ENCODE measurements at places on chromosomes 6 and 20.

- DNase-seq: no peak
Measured at GRCh38 chr6:19342616-19343015, 494.6 kb upstream of the ID4 start.

GRCh38 chr20:25251558-25251957 is 3.7 kb downstream of the PYGB start:
- DNase-seq: no peak

DNA sequence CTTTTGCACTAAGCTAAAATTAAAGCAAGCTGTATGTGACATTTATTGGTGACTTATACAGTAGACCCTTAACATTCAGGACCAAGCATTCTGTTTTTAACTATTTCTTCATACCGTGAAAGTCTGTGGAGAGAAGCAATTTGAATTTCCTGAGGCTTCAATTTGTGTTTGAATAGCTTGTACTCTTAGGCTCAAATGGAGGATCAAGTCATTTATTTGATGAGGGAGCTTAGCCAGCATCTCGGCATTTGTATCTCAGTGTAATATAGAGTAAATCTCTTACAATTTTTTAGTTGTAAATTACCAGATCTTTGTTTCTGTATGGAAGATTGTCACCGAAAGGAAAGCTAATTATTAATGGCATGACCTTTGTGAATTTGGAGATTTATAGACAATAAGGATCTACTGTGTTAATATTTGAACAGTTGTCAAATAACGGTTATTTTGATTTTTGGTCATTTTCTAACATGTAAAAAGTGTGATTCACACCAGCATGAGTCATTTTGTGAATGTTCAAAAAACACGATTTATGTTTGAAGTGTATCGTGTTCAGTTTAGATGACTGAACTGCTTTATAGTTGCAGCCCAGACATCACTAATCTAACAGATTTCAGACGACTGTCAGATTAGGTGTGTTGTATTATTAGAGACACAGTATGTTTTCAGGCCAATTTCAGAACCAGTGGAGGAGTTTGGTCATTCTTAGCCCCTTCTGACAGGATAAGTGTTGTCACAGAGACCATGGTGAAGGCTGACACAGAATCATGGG is 332.9 kb downstream of the CDKAL1 start:
- DNase-seq: no peak

DNA sequence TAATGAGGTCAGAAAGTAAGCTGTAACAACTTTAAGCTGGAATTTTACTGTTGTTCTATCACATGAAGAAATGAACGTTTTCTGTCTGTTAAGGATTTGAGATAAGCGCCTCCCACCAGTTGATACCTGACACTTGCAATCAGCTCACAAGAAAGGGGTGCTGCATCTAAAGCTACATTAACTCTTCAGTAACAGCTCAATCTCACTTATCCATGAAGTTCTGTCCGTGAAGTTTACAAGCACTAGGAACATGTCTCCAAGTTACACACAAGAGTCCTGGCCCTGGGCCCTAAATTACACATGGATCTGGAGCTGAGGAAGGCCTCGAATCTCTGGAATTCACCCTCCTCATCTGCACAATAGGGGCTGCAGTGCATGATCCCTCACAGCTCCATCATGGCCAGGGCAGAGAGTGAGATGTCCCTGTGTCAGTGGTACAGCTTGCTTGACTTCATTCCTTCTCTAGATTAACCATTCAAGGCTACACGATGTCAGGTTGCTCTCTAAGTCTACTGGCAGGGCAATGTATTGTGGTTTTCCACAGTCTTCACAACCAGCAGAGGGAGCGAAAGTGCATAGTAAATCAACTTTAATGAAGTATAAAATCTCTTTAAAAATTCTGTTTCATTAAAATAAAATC is 182.4 kb upstream of the MCHR2 start:
- DNase-seq: peak; percentile 81

DNA sequence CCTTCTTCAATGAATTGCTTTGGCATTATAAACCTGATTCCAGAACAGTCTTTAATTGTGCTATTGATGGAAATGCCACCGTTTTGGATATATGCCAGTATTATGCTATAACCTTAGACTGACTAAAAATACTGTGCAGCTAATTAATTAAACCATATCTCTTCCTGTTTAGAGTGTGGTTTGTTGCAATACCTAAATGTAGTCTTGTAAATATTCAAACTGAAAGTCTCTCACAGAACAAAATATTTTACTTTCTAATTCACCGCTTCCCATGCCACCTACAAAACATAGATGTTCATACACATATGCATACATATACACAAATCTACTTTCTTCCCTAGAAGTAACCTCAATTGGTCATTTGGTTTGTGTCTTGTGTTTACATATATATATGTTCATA is 126.6 kb downstream of the SIM1 start:
- no peak for DNase-seq

- DNase-seq: no peak
Measured at GRCh38 chr20:44041001-44041400, 126.3 kb downstream of the TOX2 start.

- no peak for DNase-seq
Measured at GRCh38 chr6:161575523-161576254, 301.8 kb upstream of the AGPAT4 start.

- DNase-seq: peak; percentile 72
Measured at GRCh38 chr6:43708860-43709653, 21.5 kb upstream of the MRPS18A start.

- no peak for DNase-seq
Measured at GRCh38 chr6:112352607-112353006, 5.5 kb downstream of the RFPL4B start.

DNA sequence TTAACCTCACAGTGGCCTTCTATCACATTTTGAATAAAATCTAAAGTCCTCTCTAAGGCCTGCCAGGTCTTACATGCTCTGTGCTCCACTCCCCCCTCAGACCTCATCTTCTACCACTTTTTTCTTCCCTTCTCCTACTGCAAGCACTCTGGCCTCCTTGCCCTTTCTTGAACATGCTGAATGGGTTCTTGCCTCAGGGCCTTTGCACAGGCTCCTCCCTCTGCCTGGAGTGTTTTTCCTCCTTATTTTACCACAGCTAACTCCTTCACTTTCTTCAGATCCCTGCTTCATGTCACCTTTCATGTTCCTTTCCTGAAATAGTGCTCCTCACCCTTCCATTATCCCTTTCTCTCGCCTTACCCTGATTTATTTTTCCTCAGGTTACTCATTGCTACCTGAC is 97.9 kb upstream of the FOXP4 start:
- no peak for DNase-seq

DNA sequence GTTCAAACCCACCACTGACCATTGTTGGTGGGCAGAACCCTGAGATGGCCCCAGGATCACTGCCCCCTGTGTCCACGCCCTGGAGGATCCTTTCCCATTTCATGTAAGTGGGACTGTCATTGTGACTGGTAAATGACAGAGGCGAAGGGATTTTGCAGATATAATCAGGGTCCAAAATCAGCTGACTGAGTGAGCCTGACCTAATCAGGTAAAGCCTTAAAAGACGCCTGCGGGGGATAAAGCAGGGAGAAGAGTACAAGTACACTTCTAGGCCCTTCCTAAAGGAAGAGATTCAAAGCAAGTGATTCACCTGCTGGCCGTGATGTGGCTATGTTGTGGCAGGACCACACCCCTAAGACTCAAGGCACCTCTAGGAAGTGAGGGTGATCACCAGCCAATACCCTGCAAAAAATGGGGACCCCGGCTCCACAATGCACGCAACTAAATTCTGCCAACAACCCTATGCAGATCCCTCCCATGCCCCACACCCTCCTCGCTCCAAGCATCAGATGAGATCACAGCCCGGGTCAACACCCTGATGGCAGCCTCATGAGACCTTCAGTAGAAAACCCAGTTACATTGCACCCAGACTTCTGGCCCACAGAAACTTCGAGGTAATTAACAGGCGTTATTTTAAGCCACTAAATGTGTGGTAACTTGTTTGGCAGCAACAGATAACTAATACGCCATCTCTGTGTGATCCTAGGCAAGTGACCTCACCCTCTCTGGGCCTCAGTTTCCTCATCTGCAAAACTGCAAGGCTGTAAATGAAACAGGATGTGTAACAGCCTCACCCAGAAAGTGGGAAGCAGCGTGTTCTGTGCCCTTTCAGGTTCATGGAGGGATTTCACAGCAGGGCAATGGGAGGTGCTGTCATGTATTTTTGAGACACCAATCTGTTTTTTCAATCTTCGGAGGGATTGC is 11.3 kb downstream of the PREX1 start:
- DNase-seq: no peak

GRCh38 chr20:584161-584970 is 25.7 kb downstream of the TCF15 start:
- DNase-seq: no peak

DNA sequence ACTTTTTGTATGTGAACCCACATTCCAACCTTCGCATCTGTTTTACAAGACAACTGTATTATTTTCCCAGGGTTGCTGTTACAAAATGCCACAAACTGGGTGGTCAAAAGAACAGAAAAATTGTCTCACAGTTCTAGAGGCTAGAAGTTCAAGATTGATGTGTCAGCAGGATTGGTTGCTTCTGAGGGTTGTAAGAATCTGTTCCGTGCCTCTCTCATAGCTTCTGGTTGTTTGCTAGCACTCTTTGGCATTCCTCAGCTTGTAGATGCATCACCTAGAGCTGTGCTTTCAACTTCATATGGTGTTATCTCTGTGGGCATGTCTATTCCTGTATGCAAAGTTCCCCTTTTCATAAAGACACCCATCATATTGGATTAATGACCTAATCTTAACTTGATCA is 1067.2 kb downstream of the EPHA7 start:
- no peak for DNase-seq

DNA sequence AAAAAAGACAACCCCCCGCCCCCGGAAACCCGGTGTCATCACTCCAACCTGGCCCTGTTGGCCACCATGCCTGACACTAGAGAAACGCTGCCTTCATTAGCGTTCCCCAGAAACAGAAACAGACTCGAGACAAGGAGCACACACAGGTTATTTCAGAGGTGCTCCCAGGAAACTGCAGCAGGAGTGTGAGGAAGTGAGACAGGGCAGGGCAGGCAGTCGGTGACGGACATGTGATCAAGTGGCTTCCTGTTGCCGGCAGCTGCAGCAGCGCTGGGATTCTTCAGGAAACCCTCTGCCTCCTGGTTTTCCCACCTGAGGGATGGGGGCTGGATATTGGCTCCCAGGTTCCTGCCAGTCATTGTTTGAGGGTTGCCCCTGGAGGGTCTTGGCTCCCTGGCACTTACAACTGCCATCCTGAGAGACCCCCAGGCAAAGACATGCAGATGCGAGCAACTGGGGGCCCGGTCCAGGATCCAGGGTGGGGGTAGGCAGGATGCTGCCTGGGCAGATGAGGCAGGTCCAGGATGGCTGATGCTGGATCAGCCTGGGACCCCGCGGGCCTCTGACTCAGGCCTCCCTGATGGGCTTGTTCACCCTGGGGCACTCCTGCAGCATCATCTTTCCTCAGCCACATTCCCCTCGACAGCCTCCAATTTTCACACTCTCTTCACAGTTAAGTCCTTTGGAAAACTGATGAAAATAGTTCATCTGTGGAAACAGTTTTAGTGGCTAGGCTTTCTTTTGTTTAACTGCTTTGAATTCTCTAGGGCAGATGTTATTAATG is 150.7 kb upstream of the SYNDIG1 start:
- DNase-seq: no peak

DNA sequence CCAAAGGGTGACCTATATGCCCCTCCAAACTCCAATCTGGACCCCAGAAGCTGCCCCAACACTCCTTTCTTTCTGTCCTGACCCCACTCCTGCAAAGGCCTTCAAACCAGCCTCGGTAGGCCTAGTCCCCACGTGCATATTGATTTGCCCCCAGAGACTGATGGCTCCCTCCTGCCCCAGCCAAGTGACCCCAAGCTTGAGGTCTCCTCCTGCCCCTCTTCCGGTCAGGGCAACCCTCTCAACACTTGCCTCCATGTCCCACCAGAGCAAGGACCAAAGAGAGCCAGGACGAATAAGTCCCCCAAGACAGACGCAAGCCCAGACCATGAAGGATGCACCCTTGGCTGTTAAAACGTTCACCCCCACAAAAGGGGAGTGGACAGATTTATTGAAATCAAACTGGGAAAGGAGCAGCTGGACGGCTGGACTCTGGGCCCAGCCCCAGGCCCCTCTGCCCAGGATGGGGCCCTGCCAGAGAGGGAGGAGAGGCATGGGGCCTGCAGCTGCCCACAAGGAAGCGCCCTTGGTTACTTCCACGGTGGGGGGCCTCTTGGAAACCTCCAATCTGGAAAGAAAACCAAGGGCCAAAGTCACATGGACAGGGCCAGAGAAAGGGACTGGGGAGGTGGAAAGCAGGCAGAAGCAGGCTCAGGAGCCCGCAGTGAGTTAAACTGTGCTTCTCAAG is 2.4 kb upstream of the SPEF1 start:
- no peak for DNase-seq

DNA sequence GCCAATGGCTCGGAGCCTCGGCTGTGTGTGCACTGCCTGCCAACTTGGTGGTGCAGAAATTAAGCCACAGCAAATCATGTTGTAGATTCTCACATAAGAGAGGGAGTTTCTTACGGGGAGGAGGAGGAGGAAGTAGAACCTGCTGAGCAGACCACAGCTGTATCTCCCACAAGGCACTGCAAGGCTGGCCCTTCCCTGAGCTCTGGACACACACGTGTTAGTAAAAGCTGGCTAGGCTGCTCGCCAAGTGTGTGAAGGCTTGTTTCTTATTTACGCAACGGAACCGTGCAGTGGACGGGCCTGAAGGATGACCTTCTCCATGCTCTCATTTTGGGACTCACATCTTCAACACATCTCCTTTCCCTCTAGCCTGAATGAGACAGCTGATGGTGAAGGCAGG is 15.7 kb upstream of the QKI start:
- DNase-seq: no peak

GRCh38 chr6:14166839-14167238 is 49.3 kb downstream of the CD83 start:
- DNase-seq: no peak
